ENCODE measurements at places on chromosomes 5 and 9. TPM values are rescaled to one million over a fixed set of nuclear protein-coding genes. Genes with fewer than 3 reads are reported as not detected.

The C5orf24 gene
- 35.0 TPM for total RNA-seq

The MSMP gene
- total RNA-seq: 0.51 TPM

The SELENOP gene
- not detected for total RNA-seq

The ARL10 gene
- total RNA-seq: 1.6 TPM
